NCI-H1436 treated with DMSO at 0.1 percent for 48 hours (cell line): ENCODE measurements at places on chromosomes 7 and 10.
A peak's percentile ranks its signal among the peaks of the same experiment; 100 is the strongest.

GRCh38 chr10:67017218-67017617, 91.4 kb downstream of the LRRTM3 start:
- DNase-seq: no peak

GRCh38 chr10:3142146-3142875, 30.3 kb downstream of the PITRM1 start:
- no peak for DNase-seq

DNA sequence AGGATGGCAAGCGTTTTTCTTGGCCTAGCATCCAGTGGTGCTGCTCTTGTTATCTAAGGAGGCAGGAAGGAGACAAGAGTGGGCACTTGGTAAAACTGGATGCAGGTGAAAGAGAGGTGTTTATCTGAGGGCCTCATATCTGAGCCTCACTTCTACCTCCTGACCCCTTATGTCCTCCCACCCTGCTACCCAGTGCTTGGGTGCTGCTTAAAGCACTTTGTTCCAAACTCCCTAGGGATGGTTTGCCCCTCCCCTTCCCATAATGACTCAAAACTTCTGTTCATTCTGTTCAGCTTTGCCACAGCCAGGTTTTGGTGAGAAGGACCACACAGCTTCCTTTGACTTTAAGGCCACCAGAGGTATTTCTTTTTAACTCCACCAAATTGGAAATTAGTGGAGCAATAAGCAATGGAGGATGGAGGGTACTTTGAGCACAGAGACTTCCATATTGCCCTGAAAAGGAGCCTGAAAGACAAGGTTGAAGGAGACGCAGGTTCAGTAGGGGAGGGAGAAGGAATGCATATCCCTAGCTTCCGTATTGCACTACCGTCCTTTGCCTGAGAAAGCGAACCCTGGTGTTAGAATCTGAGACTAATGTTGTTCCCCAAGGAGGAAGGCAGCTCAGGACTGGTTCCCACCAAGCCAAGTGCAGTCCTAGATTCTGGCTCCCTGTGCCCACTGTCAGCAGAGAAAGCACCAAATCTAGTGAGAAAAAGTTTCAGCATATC, 30.1 kb downstream of the ENTPD1 start:
- DNase-seq: no peak

GRCh38 chr7:95632609-95633008, 36.3 kb upstream of the PDK4 start:
- DNase-seq: no peak

DNA sequence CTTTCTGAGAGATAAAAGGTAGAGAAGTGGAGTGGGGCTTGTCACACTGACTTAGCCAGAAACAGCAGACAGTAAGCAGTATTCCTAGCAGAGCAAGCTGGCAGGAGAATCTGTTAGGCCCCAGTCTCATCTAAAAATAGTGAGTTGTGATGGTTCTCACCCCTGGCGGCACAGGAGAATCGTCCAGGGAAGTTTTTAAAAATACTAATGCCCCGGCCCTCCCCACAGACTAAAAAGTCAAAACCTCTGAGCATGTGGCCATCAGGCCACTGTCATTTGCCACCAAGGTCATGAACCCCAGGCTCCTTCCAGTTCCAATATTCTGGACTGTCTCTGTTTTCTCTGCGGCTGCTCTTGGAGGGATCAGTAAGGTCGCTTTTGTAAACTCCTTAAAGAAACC, 34.0 kb downstream of the LYZL1 start:
- DNase-seq: no peak

GRCh38 chr10:75229971-75230370, 5.8 kb downstream of the COMTD1 start:
- no peak for DNase-seq

DNA sequence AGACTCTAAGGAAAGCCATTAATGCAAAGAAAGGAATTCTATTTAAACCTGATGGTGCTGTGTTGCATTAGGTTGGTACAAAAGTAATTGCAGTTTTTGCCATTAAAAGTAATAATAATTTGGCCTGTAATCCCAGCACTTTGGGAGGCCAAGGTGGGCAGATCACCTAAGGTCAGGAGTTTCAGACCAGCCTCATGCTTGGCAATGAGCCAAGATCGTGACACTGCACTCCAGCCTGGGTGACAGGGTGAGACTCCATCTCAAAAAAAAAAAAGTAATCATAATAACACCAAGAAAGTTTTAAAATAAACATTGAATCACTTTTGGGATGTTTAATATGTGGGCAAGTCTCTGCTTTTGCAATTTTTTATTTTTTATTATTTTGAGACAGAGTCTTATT, 107.3 kb upstream of the FRMD4A start:
- DNase-seq: no peak

DNA sequence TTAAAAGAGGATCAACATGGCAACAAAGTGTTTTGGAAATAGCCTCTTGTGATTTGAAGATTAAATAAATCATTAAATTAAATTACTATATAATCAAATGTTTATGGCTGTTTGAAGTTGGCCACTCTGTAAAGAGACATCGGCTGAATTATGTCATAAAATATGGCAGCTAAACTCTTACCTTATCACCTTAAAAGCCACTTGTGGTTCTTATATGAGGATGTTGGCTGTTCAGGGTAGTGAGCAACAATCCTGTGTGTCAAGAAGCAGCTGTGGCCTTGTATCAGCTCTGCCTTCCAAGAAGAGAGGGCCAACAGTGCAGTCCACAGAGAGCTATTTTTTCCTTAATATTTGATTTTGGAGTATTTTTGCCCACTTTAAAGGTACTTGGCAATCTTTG, 113.4 kb upstream of the CDK6 start:
- DNase-seq: no peak

DNA sequence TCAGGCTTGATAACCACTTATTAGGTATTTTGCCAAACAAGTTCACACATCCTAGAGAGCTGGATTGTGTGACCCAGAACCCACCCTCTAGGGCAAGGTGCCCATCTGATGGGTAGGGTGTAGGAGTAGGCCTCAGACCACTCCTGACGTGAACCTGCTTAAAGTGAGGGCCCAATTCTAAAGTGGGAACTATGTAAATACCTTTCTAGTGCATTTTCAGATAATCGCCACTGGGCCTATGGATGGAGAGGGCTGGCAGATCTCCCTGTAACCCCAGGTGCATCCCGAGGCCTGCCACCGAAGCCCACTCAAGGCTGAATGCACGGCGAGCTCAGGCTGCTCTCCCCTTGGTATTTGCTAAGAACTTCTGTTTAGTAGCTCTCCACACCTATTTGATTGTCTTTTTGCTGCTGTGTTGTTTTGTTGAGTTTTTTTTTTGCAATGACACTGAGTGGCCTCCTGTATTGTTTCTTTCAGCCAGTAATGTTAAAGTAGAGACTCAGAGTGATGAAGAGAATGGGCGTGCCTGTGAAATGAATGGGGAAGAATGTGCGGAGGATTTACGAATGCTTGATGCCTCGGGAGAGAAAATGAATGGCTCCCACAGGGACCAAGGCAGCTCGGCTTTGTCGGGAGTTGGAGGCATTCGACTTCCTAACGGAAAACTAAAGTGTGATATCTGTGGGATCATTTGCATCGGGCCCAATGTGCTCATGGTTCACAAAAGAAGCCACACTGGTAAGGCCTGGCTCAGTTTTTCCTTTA, 71.7 kb downstream of the IKZF1 start:
- peak; percentile 50 for DNase-seq

GRCh38 chr7:142499635-142500034, 241.8 kb upstream of the PRSS58 start:
- DNase-seq: no peak
